Peyer's patch (tissue), 4 donors: ENCODE measurements at places on chromosomes 6 and 20. TPM values are rescaled to one million over a fixed set of nuclear protein-coding genes. Genes with fewer than 3 reads are reported as not detected.

DNA sequence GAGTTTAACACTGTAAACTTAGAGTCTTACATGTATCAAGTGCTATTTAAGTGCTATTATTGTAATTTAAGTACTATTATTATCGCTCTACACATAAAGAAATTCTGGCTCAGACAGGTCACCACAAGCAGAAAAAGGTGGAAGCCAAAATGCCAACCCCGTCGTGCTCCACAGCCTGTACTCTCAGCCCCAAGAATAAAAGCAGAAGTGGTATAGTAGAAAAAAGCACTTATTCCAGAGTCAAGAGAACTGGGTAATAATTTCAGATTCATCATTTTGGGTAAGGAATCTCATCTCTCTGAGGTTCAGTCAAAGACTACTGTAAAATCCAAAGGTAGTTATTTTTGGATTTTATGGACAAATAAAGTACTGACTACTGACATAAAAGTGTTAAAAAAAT lies 943 bp downstream of the ZUP1 start:
- DNase-seq, result peak; percentile 37

- DNase-seq, result no peak
Measured at GRCh38 chr6:29663300-29664042, 6.6 kb downstream of the MOG start.

- DNase-seq, result peak; percentile 47
Measured at GRCh38 chr20:40331807-40332560, 357.1 kb downstream of the MAFB start.

Gene LTA
- total RNA-seq, result not detected

Gene EEF1A2
- 1.0 TPM for total RNA-seq

Gene SAYSD1
- total RNA-seq, result 23.7 TPM

Gene IL17F
- not detected for total RNA-seq
